ENCODE measurements at places on chromosomes 12 and 14.
A peak's percentile ranks its signal among the peaks of the same experiment; 100 is the strongest.

GRCh38 chr12:110766311-110767154 lies 23.8 kb upstream of the PPP1CC start:
- DNase-seq, result no peak

DNA sequence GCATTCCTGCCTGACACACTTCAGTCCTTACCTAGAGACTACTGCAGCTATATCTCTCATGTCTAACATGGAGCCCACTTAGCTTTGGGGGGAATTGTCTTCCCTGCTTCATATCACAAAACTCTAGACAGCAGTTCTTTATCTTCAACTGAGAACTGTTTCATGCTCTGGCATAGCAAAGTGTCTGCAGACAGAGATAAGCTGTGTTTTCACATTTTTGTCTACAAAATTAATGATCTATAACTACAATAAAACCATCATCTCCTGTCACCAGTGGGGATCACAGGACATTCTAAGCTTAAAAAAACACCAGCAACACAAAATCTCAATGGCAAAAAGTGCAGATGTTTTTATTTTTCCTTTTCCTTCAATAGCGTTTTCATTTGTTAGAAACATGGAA lies 137.1 kb upstream of the VRK1 start:
- no peak for DNase-seq

DNA sequence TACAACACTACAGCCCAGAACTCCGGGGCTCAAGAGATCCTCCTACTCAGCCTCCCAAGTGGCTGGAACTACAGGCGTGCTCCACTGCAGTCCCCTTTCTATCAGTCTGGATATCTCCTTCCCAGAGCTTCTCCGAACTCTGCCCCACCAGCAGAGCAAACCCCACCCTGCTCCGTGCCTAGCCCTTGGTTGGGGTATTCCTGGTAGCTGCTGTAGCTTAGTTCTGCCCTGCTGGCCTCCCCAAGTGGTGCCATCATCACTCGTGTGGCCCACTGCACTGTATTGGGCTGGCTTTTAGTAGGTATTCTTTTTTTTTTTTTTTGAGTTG lies 9.5 kb downstream of the HSP90AA1 start:
- DNase-seq, result no peak

DNA sequence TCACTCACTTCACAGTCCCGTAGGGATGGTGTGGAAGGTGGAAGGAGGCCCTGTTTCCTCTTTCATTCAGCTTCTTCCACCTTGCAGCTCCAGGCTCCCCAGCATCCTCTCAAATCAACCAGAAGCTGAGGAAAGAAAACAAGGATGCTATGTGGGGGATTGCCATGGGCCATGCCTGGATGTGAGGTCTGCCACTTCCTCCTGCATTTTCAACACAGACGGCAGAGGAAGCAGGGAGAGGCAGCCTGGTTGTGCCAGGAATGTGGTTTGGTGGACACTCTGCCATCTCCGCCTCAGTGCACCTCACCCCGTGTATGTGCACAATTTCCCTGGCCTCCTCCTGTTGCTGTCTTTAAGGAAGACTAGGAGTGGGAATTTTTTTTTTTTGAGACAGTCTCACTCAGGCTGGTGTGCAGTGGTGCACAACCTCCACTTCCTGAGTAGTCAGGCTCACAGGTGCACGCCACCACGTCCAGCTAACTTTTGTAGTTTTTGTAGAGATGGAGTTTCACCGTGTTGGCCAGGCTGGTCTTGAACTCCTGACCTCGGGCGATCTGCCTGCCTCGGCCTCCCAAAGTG lies 99.2 kb downstream of the SLC15A4 start:
- no peak for DNase-seq

GRCh38 chr12:62806893-62807292 lies 128.1 kb downstream of the PPM1H start:
- DNase-seq, result no peak

- DNase-seq, result no peak
Observed at GRCh38 chr14:81801921-81802320, 268.3 kb upstream of the SEL1L start.

- no peak for DNase-seq
Observed at GRCh38 chr12:19423166-19423930, 15.9 kb upstream of the AEBP2 start.

GRCh38 chr14:69079188-69079742 lies 73.7 kb downstream of the DCAF5 start:
- no peak for DNase-seq

- no peak for DNase-seq
Observed at GRCh38 chr14:100830681-100831080, 4.8 kb downstream of the MEG3 start.

GRCh38 chr12:128820723-128821432 lies 2.9 kb downstream of the SLC15A4 start:
- no peak for DNase-seq

DNA sequence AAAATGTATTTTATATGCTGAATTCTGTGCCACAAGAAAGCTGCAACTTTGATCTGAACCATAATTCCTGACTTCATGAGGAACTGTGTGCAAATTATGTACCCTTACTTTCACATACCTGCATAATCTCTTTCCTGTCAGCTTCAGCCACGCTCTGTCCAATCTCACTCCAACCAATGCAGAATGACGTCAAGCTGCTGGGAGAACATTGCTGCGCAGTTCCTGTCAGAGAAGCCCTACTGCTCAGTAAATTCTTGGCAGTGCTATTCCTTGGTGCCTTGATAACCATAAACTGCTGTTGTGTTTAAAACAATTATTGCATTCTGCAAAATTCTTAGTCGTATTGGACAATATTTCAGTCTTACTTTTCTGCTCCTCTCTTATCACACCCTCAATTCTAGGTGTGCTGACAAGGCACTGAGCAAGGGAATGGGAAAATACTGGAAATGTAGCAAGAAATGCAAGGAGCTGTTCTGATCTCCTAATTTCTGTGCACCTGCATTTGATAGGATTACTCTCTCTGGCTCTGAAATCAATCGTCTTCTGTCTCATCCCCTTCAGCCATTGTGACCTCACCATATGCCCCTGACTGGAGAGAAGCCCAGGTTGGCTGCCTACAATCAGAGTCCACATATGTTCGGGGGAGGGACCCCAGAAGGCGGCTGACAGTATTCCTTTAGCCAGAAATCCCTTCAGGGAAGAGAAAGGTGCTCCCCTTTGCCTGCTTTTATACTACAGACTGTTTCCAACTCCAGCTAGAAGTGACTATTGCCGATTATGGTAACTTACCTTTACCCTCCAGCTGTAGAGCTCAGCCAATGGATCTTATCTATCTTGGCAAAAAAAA lies 274.9 kb upstream of the NOVA1 start:
- no peak for DNase-seq

- no peak for DNase-seq
Observed at GRCh38 chr12:99670635-99671034, 23.1 kb downstream of the GARIN6 start.

GRCh38 chr14:77508876-77509275 lies 10.3 kb upstream of the ISM2 start:
- no peak for DNase-seq

DNA sequence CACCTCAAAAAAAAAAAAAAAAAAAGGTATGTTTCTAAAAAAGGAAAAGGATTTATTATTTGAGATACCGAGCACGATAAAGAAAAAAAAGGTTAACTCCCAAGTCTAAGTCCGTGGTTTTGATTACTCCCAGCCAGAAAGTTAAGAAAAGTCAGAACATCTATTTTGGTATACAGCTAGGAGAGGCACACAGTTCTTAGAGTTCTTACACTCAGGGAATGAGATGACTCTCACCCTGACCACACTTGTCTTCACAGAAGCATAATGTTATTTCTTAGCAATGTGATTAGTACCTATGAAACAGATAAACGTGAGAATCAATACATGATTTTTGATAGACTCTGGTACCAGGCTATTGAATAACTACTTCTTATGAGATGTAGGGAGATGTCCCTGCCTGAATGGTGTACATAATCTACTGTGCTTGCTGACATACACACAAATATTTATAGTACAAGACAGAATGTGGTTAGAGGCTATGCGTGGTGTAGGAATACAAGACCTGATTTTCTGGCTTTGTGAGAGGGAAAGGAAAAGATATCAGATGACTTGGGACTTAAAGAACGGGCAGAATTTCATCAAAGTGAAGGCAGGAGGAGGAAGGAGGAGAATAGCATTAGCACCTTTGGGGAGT lies 31.6 kb downstream of the LIMA1 start:
- no peak for DNase-seq

DNA sequence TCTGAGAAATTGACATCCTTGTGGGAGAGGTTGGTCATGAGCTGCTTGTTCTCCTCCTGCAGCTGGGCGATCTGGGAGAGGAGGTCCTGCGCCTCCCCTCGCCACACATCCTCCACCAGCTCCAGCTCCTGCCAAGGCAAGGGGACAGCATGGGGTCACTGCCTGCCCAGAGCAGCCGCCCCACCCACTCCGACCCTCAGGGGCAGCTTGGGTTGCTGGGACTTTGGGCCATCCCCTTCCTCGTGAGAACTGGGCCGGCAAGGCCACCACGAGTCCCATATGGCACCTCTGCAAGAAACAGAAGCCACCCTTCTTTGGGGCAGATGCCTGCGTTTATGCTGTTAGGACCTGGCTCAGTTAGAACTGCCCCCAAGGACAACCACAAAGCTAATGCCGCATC lies 10.0 kb downstream of the RILPL1 start:
- DNase-seq, result no peak

DNA sequence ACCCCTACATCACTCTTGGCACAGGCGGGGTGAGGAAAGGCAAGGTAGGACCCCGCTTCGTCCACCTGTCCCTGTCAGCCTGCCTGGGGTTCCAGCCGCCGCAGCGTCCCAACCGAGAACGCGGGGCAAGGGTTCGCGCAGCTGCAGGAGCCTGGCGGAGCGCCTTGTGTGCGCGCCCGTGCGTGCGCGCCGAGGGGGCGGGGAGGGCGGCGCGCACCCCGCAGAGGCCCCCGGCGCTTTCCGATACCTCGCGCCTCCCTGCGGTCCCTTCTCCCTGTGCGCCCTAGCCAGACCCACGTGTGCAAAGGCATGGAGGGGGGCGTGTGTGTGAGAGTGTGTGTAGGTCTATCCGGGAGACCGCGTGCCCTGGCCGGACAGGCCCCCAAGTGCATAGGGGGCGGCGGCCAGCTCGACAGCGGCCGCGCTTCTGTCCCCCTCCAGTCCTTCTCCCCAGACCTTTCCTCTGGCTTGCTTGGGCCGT lies 122.4 kb downstream of the TSPAN9 start:
- peak; percentile 51 for DNase-seq

DNA sequence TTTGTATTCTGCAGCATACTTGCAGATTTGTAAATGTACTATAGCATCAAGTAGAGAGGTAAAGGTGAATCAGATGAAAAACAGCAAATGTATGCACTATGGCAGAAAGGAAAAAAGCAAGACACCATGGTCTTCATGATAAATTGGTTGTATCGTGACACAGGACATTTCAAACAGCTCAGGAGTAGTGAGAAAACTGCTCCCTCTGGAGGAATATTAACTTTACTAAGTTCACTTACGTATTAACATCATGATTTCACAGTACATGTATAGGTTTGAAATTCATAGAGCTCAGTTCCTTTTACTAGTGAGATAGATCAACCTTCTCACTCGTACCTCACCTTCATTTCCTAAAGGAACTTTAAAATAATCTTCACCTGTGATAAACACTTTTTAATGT lies 6.5 kb downstream of the MBIP start:
- no peak for DNase-seq

DNA sequence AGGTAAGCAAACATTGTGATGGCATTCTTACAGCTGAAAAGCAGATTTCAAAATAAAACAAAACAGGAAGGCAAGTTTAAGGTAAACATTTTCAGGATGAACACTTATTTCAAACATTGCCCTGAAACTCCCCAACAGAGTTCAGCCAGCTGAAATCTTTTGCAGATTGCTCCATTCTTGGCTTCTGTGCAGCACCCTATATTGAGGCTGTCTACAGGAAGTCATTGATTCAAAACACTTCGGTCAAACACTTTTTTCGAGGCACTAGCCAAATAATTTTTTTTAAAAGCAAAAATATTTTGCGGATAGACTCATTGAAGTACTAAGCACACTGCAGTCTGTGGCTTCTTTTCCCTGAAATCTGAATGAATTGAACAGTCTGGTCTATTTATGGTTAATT lies 318.1 kb upstream of the PDE3A start:
- DNase-seq, result no peak

DNA sequence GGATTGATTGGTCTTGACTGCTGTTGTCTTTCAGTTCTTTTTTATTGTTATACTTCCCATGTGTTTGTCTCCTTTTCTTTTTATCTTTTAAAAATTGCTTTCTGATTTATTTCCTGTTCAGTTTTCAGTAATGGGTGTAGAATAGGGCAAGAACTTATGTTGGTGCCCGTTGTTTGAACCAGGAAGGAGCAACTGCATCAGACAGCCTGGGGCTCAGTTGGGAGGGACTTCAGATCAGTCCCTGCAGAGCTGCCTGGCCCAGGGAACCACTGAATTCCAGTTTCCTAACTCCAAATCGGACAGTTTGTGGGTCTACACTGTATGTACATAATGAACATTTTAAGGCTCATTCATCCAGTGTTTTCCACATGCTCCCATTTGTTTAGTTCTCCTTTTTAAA lies 64.9 kb downstream of the FBXO34 start:
- DNase-seq, result no peak

- DNase-seq, result no peak
Observed at GRCh38 chr14:30678926-30679431, 56.9 kb downstream of the SCFD1 start.

- no peak for DNase-seq
Observed at GRCh38 chr12:69062621-69063237, 129.8 kb upstream of the CPM start.
